Activated effector memory CD4-positive, alpha-beta T cell treated with Interleukin-2 at 50 U/mL for 16 hours (primary cell): ENCODE measurements at places on chromosomes 5 and 9.

- no peak for DNase-seq
Measured at GRCh38 chr9:29160763-29161353, 1587.6 kb upstream of the C9orf72 start.

DNA sequence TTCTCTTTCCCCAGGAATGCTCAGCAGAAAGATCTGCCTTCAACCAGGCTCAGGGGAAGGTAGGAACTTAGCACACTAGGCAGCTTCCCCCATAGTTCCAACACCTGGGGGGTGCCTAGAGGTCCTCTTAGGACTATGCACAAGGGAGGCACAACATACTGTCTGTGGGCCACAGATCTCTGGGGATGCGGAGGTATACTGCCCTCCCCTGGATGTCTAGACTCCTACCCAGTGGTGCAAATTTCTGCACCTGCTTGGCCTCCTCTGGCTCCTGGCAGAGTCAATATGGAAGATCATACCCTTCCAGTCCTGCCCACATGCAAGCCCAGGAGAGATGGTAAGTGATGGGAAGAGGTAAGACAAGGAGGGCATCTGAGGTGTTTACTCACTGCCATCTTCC, 247.5 kb upstream of the DAPK1 start:
- DNase-seq: no peak

GRCh38 chr9:6782981-6783380, 25.2 kb downstream of the KDM4C start:
- no peak for DNase-seq

GRCh38 chr9:89422151-89422975, 75.5 kb downstream of the SEMA4D start:
- DNase-seq: no peak

GRCh38 chr5:81922854-81923279, 49.0 kb upstream of the ATG10 start:
- no peak for DNase-seq

- DNase-seq: no peak
Measured at GRCh38 chr5:22779499-22779898, 73.6 kb downstream of the CDH12 start.
